Neural crest cell (in vitro differentiated cells): ENCODE measurements at places on chromosomes 5 and 9. TPM values are rescaled to one million over a fixed set of nuclear protein-coding genes. Genes with fewer than 3 reads are reported as not detected.
A peak's percentile ranks its signal among the peaks of the same experiment; 100 is the strongest.

GDA gene
- 11.5 and 12.3 TPM in 2 replicates for total RNA-seq

- no peaks in the 10 kb centered on the region for H3K36me3 ChIP-seq
- no peak overlapping the region for H3K27ac ChIP-seq
- H3K27me3 ChIP-seq: peaks cover 3% of the 10 kb centered on the region
- no peak for DNase-seq
These were observed 102.4 kb upstream of the SMC2 start for GRCh38 chr9:103991698-103992097.

FAM200C gene
- total RNA-seq: 9.1 and 9.6 TPM in 2 replicates

DNA sequence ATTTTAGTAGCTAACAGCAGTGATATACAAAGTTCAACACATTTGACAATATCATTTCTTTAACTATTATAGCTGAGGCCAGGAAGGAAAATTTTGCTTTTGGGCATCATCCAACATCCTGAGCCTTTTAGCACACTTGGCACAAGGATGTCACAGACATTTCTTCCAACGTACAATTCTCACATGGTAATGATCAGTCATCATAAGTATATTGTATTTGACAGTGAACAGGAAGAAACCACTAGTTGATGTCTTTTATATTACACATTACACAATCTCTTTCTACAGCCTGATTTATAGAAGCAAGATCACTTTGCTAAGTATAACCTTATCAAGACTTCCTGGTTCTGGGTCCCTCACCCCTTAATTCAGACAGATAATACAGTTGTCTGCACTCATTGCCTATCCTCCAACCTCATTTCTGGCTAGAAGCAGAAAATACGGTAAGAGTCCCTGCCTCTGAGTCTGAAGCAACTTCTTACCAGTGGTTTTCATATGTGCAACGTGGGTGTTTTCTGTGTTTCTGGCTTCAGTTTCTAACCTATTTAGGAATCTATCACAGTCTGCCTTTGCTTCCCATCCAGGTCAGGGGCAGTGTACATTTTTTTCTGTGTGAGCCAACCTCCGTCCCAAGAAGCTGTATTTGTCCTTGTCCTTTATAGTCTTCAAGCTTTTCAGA is 167.8 kb downstream of the PAM start:
- no peak overlapping the region for H3K27ac ChIP-seq
- no peak for DNase-seq
- H3K27me3 ChIP-seq: no peaks in the 10 kb centered on the region
- no peaks in the 10 kb centered on the region for H3K36me3 ChIP-seq
- H3K4me1 ChIP-seq: peaks cover 14% of the 10 kb centered on the region

EFNA5 gene
- total RNA-seq: 42.2 and 43.0 TPM in 2 replicates

- H3K27ac ChIP-seq: no peak overlapping the region
- H3K27me3 ChIP-seq: no peaks in the 10 kb centered on the region
- H3K36me3 ChIP-seq: no peaks in the 10 kb centered on the region
- H3K4me1 ChIP-seq: no peaks in the 10 kb centered on the region
- no peak overlapping the region for H3K4me3 ChIP-seq
These were observed 51.6 kb downstream of the SLC1A1 start for GRCh38 chr9:4541856-4542255.

ATOSB gene
- total RNA-seq: 12.2 and 15.2 TPM in 2 replicates

DNA sequence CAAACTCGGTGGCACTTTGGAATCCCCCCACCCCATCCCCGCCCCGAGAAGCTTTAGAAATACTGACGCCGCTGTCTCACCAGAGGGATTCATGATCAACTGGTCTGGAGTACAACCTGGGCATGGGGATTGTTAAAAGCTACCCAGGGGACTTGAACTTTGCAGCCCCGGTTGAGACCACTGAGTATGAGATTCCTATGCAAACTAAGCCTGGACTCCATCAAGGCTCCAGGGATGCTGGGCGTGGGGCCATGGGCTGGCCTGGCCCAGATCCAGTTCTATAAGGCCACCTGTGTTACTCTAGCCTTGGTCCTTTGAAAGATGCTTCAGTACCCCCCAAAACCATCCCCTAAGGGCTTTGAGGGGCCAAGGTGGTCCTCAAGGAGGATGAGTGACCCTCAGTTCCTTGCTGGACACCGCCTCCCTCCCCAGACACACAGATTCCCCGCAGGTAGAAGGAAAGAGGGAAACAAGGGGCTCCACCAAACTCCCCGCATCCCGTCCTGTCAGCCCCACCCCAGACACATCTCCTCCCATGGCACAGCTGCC is 68.5 kb downstream of the MRPL36 start:
- no peaks in the 10 kb centered on the region for H3K36me3 ChIP-seq
- DNase-seq: no peak
- no peaks in the 10 kb centered on the region for H3K27me3 ChIP-seq
- peaks cover 3% of the 10 kb centered on the region for H3K4me1 ChIP-seq
- no peak overlapping the region for H3K4me3 ChIP-seq
- H3K27ac ChIP-seq: no peak overlapping the region

GRCh38 chr9:84677080-84677479 is 7.6 kb downstream of the NTRK2 start:
- peaks cover 31% of the 10 kb centered on the region for H3K4me1 ChIP-seq
- peaks cover 9% of the 10 kb centered on the region for H3K27me3 ChIP-seq
- no peak for DNase-seq

DNA sequence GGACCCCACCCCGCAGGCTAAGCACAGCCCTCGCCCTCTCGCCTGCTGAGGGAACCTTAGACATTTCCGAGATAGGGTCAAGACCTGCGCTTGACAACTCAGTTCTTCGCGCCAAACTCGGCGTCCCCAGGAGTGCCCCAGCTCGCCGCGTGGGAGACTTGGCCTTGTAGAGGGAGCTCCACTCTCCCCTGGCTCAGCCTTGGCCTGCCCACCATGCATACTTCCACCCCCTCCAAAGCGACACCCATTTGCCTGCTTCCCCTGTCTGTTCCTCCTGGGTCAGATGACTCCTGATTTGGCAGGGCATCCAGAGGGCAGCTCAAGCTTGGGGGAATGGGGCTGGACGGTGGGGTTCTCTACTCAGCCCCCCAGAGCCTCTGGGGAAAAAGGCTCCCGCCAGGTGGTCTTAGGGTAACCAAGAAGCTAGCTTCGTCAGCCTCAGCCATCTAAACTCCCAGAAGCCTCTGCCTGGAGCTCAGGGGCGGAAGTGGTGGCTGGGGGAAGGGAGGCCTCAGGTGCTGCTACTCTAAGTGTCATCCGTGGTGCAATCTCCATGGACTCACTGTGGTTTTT is 560 bp downstream of the DOCK2 start:
- no peaks in the 10 kb centered on the region for H3K36me3 ChIP-seq
- DNase-seq: no peak
- peaks cover 3% of the 10 kb centered on the region for H3K4me1 ChIP-seq

DNA sequence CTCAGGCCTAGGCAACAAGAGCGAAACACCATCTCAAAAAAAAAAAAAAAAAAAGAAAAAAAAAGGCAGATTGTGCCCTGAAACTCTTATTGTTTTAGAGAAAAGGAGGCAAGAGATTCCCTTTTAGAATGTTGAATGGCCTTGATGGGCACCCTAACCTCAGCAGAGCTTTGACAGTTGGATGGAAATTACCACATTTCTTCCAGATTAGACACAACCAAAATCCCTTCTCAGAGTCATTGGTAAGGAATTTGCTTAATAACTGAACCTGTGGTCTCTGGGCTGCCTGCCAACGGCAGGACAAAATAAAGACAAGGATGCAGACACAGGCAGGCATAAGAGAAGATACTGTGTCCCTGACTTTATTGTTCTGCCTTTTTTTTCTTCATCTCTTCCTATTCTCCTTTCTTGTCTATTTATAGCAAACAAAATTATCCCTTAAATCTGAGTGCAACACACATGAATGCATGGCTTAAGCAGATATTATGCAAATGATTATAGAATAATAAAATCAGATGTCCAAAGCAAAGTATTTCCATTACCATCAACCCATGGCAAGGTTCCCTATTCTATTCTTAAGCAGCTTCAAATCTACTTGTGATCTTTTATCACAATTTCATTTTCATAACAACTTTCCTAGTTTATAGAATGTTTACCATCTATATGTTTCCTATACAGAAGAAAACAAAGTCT is 37.3 kb upstream of the TRIO start:
- peaks cover 13% of the 10 kb centered on the region for H3K27me3 ChIP-seq
- peaks cover 3% of the 10 kb centered on the region for H3K36me3 ChIP-seq
- H3K4me3 ChIP-seq: no peak overlapping the region
- no peak overlapping the region for H3K27ac ChIP-seq
- DNase-seq: no peak

- H3K4me3 ChIP-seq: no peak overlapping the region
- peaks cover 37% of the 10 kb centered on the region for H3K27me3 ChIP-seq
- no peak overlapping the region for H3K27ac ChIP-seq
- DNase-seq: no peak
- no peaks in the 10 kb centered on the region for H3K36me3 ChIP-seq
These were observed 177.9 kb downstream of the C9orf50 start for GRCh38 chr9:129442803-129443511.

DNA sequence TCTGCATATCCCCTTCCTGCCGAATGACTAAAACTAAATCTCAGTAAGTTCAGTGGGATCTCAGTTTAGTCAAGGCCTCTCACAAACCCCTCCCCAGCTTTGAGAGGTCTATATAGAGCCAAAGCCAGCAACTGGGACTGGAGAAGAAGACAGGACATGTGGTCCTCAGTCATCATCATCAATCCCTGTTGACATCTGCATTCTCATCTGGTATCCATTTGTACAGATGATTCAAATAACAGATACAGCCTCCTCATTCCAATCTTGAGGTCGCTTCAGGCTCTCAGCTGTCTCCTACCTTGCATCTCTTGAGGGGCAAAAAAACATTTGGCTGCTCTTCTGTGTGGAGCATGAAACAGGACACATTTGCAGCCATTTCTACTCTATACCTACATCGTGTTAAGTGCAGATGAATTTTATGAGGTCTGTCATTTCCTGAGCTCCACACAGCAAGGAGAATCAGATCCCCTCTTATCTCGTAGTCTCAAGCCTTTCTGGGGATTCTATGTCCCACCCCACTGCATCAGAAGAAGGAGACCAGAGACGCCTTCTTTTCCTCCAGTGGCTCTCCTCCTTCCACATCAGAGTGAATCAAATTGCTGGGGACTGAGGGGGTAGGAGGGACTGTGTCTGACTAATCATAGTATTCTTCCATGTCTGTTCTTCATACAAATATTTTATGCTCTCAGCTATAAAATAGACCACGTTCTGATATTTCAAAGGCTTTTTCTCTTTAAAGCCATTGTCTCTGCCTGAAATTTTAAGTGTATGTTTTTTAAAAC is 4.7 kb upstream of the RECK start:
- H3K36me3 ChIP-seq: no peaks in the 10 kb centered on the region
- H3K4me1 ChIP-seq: no peaks in the 10 kb centered on the region
- peaks cover 34% of the 10 kb centered on the region for H3K27me3 ChIP-seq
- no peak overlapping the region for H3K4me3 ChIP-seq
- DNase-seq: no peak
- no peak overlapping the region for H3K27ac ChIP-seq

DNA sequence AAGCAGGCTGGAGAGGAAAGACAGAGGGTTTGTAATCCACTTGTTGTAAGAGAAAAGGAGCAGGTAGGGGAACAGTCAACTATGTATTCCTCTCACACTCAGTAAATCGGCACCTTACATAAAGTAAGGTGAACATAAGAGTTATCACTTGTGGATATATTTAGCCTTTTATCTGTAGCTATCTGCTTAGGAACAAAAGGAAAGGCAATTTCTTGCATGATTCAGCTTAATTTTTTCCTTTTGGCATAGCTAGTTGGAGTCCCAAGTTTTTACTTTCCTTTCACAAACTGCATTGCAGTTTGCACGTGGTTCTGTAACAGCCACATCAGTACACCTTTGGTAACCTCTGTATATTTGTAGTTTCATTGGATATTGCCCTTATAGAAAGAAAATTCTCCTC is 250.9 kb upstream of the PIK3R1 start:
- H3K36me3 ChIP-seq: no peaks in the 10 kb centered on the region
- H3K27me3 ChIP-seq: no peaks in the 10 kb centered on the region
- H3K4me1 ChIP-seq: peaks cover 11% of the 10 kb centered on the region

- H3K4me3 ChIP-seq: no peak overlapping the region
- no peak for DNase-seq
- no peaks in the 10 kb centered on the region for H3K36me3 ChIP-seq
- no peak overlapping the region for H3K27ac ChIP-seq
- H3K4me1 ChIP-seq: no peaks in the 10 kb centered on the region
These were observed 330.0 kb downstream of the PSAT1 start for GRCh38 chr9:78626971-78627370.

NR5A1 gene
- 0.35 and 0.50 TPM in 2 replicates for total RNA-seq

DNA sequence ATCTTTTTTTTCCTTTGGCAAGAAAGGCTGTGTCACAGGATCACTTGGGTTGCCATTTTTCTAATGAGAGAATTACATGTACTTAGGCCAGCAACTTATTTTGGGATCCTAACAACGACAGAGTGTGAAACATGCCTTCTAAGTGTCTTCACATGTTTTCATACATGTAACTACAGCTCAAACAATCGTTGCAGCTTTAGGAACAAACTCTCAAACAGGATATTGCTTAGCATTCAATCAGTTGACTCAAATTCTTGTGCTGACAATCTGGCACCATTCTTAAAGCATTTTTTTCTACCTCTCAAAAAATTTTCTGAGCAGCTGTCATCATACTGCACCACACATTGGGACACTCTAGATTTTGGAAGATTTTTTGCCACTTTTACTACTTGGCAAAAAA is 435.5 kb downstream of the HINT1 start:
- no peaks in the 10 kb centered on the region for H3K27me3 ChIP-seq
- no peaks in the 10 kb centered on the region for H3K4me1 ChIP-seq
- no peak for DNase-seq
- no peak overlapping the region for H3K27ac ChIP-seq
- H3K36me3 ChIP-seq: peaks cover 3% of the 10 kb centered on the region
- no peak overlapping the region for H3K4me3 ChIP-seq

- no peak overlapping the region for H3K4me3 ChIP-seq
- no peak for DNase-seq
- H3K4me1 ChIP-seq: peaks cover 8% of the 10 kb centered on the region
These were observed 45.6 kb downstream of the APTX start for GRCh38 chr9:32955655-32956478.

TAS2R1 gene
- not detected in 2 replicates for total RNA-seq

OTP gene
- 2.1 and 3.1 TPM in 2 replicates for total RNA-seq

- H3K4me3 ChIP-seq: peak overlapping the region; percentile 90
- no peaks in the 10 kb centered on the region for H3K36me3 ChIP-seq
- no peak overlapping the region for H3K27ac ChIP-seq
- no peak for DNase-seq
- H3K4me1 ChIP-seq: peaks cover 23% of the 10 kb centered on the region
- H3K27me3 ChIP-seq: peaks cover 42% of the 10 kb centered on the region
These were observed 457.3 kb downstream of the RAB3C start for GRCh38 chr5:59040024-59040803.

- no peak overlapping the region for H3K4me3 ChIP-seq
- no peaks in the 10 kb centered on the region for H3K36me3 ChIP-seq
- no peaks in the 10 kb centered on the region for H3K4me1 ChIP-seq
These were observed 198.4 kb upstream of the NR3C1 start for GRCh38 chr5:143601917-143602333.

GRCh38 chr5:107669096-107670031 is 1.4 kb downstream of the EFNA5 start:
- no peaks in the 10 kb centered on the region for H3K27me3 ChIP-seq
- H3K4me1 ChIP-seq: peaks cover 36% of the 10 kb centered on the region
- H3K4me3 ChIP-seq: peak overlapping the region; percentile 95
- H3K27ac ChIP-seq: peak overlapping the region; percentile 94
- peak; percentile 26 for DNase-seq

- H3K4me1 ChIP-seq: no peaks in the 10 kb centered on the region
- H3K27ac ChIP-seq: no peak overlapping the region
- DNase-seq: no peak
- no peaks in the 10 kb centered on the region for H3K36me3 ChIP-seq
These were observed 82.2 kb upstream of the IL12B start for GRCh38 chr5:159412284-159413046.

LYSMD3 gene
- total RNA-seq: 12.0 and 12.1 TPM in 2 replicates

CCL27 gene
- 0.86 TPM in 1 of 2 replicates, not detected in the other for total RNA-seq

MLANA gene
- total RNA-seq: not detected in 2 replicates

LMAN2 gene
- total RNA-seq: 73.0 and 80.5 TPM in 2 replicates

- H3K4me3 ChIP-seq: no peak overlapping the region
- H3K4me1 ChIP-seq: no peaks in the 10 kb centered on the region
- DNase-seq: no peak
- no peaks in the 10 kb centered on the region for H3K27me3 ChIP-seq
- no peak overlapping the region for H3K27ac ChIP-seq
These were observed 28.8 kb downstream of the C5orf15 start for GRCh38 chr5:133939668-133940067.
